ENCODE measurements at places on chromosomes 11 and 22.
A peak's percentile ranks its signal among the peaks of the same experiment; 100 is the strongest.

GRCh38 chr11:12410006-12410728 lies 32.8 kb downstream of the PARVA start:
- DNase-seq, result no peak

DNA sequence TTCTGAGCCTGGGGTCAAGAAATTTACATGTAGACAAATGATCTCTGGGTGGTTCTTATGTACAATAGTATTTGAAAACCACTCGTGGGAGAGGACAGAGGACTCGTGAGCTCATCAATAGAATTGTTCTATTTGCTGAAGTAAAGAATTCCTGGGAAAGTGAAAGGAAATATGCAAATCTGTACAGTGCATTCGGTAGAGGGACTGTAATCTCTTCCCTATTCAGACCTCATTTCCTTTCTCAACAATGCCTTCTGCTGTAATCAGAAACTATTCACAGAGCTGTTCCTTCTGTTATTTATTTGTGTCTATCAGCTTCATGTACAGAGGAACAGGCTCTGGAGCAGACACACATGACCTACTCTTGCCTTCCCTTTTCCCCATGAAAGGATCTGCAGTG lies 709.4 kb upstream of the KIRREL3 start:
- no peak for DNase-seq

DNA sequence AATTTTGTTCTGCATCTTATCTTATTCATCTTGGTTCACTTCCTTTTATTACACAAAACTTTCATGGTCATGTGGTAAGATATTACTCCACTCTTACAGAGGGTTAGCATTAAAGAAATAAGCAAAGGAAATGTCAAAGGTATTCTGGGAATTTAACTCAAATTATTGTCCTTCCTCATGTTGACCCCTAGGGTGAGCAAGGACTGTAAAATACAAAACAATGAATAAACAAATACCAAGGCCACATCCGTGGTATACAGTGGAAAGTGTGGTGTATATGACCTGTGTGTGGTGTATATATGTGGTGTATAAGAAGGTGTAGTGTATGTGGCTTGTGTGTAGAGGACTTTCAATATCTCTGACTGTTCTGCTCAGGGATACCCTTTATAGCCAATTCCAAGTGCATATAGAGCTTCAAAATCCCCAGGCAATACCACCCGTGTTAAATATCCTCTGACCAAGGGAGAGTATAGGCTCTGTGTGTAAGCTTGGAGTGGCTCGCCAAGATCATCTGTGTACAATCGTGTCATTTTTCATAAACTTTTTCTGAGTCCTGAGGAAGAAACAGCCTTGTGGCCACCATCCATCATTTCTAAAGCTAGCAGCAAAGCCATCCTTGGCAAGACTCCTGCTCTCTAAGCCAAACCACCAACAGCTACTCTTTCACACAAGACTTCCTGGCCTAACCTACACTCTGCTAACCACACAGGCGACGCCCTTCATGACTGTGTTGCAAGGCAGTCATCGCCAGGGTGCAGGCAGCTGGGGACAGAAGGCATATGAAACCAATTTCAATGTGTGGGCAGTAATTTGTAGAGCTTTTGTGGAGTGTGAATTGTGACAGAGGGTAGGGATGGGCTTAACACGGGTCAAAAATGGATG lies 548.0 kb downstream of the ETS1 start:
- peak; percentile 75 for DNase-seq

DNA sequence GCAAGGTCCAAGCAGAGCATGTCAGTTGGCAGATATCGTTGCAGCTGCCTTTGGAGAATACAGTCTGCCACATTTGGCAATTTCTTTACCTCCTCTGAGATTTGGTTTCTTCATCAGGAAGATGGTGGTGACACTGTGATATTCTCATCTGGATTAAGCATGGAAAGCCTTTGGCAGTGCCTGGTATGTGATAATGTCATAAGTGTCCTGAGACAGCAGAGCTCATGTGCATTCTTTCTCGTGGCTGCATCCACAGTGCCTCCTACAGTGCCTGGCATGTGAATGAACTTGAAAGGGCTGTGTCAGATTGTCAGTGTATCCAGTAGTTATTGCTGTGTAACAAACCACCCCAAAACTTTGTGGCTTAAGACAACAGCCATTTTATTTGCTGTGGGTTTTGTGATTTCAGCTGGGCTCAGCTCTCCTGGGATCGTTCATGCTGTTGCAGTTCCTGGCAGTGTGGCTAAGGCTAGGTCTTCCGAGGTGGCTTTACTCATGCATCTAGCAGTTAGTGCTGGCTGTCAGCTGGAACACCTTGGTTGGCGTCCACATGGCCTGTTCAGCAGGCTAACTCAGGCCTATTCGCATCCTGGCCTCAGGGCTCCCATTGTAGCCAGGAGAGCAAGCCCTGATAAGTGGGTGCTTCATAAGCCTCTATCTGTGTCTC lies 35.7 kb upstream of the MICAL2 start:
- DNase-seq, result no peak

- no peak for DNase-seq
Measured at GRCh38 chr11:76558891-76559290, 111.7 kb downstream of the LRRC32 start.

DNA sequence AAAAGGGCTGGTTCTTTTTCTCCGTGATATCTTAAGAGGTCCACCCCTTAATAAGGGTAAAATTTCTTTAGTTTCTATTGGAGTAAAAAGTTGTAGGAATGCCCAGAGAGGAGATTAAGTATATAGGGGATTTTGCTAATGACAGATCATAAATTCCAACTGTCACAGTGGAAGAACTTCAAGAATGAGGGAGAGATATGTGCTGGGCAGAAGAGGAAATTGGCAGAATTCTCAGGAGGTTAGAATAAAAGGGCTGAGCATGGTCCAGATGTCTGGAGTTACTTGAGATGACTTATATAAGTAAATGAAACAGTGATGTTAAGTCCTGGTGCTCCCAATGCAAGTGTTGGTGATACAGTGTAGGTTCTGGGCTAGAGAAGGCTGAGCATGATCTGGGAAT lies 417.6 kb upstream of the ARHGAP42 start:
- no peak for DNase-seq

DNA sequence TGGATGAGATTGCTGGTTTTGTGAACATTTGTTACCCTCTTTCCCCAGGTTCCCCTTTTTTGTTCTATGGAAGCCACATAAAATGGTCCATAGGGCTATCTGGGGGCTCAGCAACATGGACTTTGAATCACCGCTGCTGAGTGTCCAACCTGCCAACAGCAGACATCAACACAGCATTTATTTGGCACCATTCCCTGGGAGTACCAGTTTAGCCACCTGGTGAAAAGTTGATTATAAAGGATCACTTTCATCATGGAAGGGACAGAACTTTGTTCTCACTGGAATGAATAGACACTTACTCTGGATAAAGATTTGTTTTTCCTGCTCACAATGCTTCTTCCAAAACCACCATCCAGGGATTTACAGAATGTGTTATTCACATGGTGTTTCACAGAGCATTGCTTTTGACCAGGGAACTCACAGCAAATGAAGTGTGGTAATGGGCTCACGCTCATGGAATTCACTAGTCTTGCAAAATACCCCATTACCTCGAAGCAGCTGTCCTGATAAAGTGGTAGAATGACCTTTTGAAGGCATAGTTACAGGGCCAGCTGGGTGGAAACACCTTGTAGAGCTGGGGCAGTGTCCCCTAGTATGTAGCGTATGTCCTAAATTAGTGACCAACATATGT lies 43.9 kb downstream of the ADM start:
- no peak for DNase-seq

- no peak for DNase-seq
Measured at GRCh38 chr11:62402960-62403730, 15.7 kb upstream of the SCGB1A1 start.

DNA sequence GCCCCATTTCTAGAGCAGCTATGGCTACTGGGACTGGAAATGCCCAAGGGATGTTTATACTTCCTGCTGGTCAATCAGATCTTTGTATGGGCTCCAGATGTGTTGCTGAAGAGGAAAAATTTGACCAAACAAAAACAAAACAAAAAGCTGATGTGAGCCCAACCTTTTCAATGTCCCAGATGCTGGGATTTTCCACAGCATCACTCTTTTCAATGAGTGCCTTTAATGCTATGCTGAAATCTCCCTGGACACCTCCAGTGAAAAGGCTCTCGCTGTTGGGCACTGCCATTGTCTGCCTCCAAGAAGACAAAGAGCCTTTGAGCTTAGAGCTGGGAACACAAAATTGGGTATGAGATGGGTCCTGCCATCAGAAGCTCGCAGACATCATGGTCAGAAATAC lies 671.9 kb downstream of the NTM start:
- DNase-seq, result no peak

- no peak for DNase-seq
Measured at GRCh38 chr11:132347156-132348090, 977.0 kb downstream of the NTM start.

DNA sequence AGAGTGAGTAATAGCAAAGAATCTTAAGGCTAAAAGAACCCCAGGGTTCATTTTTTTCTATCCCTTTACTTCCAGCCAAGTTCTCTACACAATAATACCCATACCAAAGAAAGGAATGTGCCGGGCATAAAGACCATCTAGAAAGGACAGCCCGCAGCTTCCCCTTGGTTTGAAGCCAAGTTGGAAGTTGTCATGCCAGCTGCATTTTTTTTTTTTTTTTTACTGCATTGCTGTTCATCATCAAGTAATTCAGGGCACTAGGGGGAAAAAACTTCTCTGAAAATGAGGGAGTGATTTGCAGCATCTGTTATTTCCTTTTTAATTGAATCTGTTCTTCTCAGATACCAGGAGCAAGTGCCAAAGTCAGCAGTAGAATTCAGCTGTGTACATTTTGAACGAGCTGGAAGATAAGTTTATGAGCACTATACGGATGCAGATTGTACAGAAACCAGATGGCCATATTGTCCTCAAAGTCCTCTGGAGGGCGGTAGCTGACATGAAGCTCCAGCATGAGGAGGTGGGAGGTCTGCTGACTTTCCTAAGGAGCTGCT lies 56.4 kb downstream of the UBASH3B start:
- no peak for DNase-seq
